ENCODE measurements at places on chromosomes 11 and 22. TPM values are rescaled to one million over a fixed set of nuclear protein-coding genes. Genes with fewer than 3 reads are reported as not detected.
A peak's percentile ranks its signal among the peaks of the same experiment; 100 is the strongest.

ACTN3 gene
- 13.5 TPM for total RNA-seq

- DNase-seq = no peak
Measured at GRCh38 chr11:72468289-72468688, 34.0 kb upstream of the CLPB start.

DNA sequence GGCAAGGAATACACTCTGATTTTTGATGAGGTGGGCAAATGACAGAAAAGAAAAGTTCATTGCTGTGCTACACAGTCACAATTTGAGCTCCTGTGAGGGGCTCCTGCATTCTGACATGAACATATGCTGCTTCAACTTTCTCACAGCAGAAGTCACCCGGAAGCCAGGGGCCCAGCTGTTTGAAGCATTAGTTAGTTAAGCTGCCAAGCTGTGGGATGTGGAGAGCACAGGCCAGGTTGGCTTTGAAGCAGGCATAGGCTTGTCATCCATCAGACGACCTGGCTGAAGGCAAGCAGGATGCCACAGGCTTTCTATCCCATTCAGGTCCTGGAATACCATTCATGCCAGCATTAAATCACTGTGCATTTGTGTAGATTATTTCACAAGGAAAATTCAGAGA, 63.1 kb downstream of the MTNR1B start:
- DNase-seq = no peak

TMPRSS13 gene
- 7.8 TPM for total RNA-seq

TUBA8 gene
- 2.5 TPM for total RNA-seq

CLCF1 gene
- total RNA-seq = 0.89 TPM

- no peak for DNase-seq
Measured at GRCh38 chr11:70127653-70128434, 49.7 kb downstream of the ANO1 start.

DNA sequence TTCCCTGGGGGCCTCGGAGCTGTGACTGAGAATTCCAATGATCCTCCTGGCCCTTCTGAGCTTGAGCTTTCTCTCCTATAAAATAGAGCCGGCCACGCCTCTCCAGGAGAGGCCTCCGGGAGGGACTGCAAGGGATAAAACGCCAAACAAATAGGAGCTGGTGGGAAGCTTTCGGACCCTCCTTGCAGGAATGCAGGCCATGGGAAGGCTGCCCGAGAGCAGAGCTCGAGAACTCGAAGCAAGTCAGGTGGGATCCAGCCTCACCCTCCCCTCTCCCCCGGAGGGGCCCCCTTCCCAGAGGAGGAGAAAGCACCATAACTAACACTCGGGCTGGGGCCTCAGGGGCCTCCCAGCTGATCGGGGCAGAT, 34.6 kb downstream of the FLRT1 start:
- DNase-seq = no peak

MS4A6E gene
- not detected for total RNA-seq

GRCh38 chr11:125313271-125314219, 149.0 kb downstream of the PKNOX2 start:
- peak; percentile 9 for DNase-seq

LRFN4 gene
- 5.5 TPM for total RNA-seq
